ENCODE measurements at places on chromosomes 4 and X. TPM values are rescaled to one million over a fixed set of nuclear protein-coding genes. Genes with fewer than 3 reads are reported as not detected.
A peak's percentile ranks its signal among the peaks of the same experiment; 100 is the strongest.

- no peak for DNase-seq
- no peak overlapping the region for H3K4me3 ChIP-seq
- no peaks in the 10 kb centered on the region for H3K27me3 ChIP-seq
- no peak overlapping the region for H3K27ac ChIP-seq
These were observed 3.2 kb downstream of the CASP3 start for GRCh38 chr4:184645904-184646610.

- no peaks in the 10 kb centered on the region for H3K36me3 ChIP-seq
- H3K4me1 ChIP-seq: peaks cover 11% of the 10 kb centered on the region
- H3K4me3 ChIP-seq: no peak overlapping the region
- no peak for DNase-seq
- H3K27me3 ChIP-seq: no peaks in the 10 kb centered on the region
- no peak overlapping the region for H3K27ac ChIP-seq
These were observed 77.1 kb downstream of the PRKG2 start for GRCh38 chr4:81137894-81138293.

DNA sequence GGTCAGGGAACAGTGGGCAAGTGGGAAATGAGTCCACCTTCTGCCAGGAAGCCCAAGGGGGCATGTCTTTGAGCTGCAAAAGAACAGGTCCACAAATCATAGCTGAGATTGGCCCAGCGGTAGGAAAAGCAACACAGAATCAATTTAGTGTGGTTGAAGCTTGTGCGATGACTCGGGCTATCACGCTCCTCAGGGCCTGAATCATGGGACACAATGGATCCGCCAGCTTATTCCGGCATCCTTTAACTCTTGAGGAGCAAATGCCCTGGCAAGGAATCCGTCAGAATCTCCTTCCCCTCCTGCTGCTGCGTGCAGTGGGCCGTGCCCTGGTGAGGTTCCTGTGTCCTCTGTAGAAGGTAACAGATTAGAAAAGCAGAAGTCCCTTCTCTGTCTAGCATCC is 98.0 kb downstream of the RELL1 start:
- H3K4me3 ChIP-seq: no peak overlapping the region
- H3K27ac ChIP-seq: no peak overlapping the region
- no peaks in the 10 kb centered on the region for H3K36me3 ChIP-seq
- no peaks in the 10 kb centered on the region for H3K27me3 ChIP-seq
- no peaks in the 10 kb centered on the region for H3K4me1 ChIP-seq

- H3K27me3 ChIP-seq: no peaks in the 10 kb centered on the region
- H3K4me3 ChIP-seq: peak overlapping the region; percentile 79
- DNase-seq: peak; percentile 80
- peaks cover 21% of the 10 kb centered on the region for H3K4me1 ChIP-seq
These were observed 36.1 kb downstream of the NBDY start for GRCh38 chrX:56764975-56765791.

DNA sequence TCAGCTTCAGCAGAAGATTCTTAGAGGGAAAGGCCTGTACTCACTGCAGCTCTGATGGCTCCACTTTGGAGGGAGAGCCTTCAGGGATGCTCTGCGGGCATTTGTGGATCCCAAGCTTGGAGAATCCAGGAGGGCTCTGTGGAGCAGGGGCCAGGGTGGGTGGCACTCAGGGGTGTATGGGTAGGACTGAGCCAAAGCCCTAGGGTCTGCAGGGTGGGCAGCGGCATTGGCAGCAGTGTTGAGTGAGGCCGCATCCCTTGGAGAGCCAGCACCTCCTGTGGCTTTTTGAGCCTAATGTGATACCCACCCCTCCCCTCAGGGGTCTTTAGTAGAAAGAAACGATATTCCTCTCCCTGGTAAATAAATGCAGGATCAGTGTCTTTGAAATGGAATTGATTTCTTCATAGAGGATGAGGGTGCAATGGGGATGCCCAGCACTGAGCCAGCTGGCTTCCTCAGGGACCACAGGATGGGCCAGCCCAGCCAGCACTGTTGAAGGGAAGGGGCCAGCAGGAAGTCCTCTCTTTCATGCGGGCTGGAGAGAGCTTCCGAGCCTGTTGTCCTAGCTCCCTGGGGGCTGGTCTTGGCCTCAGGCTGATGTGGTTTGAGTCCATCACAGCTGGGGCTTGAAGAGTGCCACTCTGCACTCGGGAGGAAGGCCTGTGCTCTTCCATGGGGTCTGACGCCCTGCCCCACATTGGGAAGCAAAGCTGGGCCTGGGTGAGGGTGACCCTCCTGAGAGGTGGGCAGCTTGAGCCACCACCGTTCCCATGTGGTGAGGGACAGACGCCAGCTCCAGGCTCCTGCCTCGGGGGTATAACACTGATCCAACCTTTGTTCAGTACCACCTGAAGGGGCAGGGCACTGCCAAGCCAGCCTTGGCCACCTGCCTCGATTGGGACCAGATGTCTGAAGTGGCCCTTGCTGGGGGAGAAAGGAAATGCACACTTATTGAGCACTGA is 49.5 kb downstream of the PSAPL1 start:
- H3K27ac ChIP-seq: no peak overlapping the region
- no peaks in the 10 kb centered on the region for H3K27me3 ChIP-seq
- H3K4me1 ChIP-seq: no peaks in the 10 kb centered on the region
- H3K36me3 ChIP-seq: no peaks in the 10 kb centered on the region
- DNase-seq: no peak
- H3K4me3 ChIP-seq: no peak overlapping the region

GRCh38 chr4:159305129-159305528 is 202.2 kb downstream of the RAPGEF2 start:
- H3K27me3 ChIP-seq: no peaks in the 10 kb centered on the region
- H3K27ac ChIP-seq: no peak overlapping the region
- no peak for DNase-seq

GRCh38 chr4:99587803-99588202 is 13.2 kb downstream of the MTTP start:
- no peak overlapping the region for H3K4me3 ChIP-seq
- no peak for DNase-seq
- H3K27ac ChIP-seq: no peak overlapping the region

DNA sequence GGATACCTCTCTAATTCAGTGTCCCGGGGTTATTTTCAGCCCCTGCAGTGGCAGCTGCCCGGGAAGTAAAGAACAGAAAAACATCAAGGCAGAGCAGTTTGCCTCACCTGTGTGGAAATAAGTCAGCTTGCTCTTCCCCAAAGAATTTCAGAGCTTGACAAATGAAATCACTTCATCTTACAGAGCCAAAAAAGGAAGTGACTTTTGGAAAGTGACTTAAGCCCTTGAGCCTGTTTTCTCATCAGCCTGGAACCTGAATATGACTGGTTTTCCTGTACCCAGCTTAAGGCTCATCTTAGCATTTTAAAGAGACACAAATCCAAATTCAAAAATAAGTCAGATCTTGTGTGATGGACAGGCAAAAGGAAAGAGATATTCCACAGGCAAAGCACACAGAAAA is 211.6 kb downstream of the RCHY1 start:
- no peaks in the 10 kb centered on the region for H3K27me3 ChIP-seq
- H3K4me1 ChIP-seq: no peaks in the 10 kb centered on the region
- no peak overlapping the region for H3K4me3 ChIP-seq

GRCh38 chrX:132821974-132822633 is 136.3 kb downstream of the HS6ST2 start:
- no peak overlapping the region for H3K4me3 ChIP-seq
- H3K36me3 ChIP-seq: no peaks in the 10 kb centered on the region
- DNase-seq: no peak
- H3K4me1 ChIP-seq: no peaks in the 10 kb centered on the region
- peaks cover 3% of the 10 kb centered on the region for H3K27me3 ChIP-seq

DNA sequence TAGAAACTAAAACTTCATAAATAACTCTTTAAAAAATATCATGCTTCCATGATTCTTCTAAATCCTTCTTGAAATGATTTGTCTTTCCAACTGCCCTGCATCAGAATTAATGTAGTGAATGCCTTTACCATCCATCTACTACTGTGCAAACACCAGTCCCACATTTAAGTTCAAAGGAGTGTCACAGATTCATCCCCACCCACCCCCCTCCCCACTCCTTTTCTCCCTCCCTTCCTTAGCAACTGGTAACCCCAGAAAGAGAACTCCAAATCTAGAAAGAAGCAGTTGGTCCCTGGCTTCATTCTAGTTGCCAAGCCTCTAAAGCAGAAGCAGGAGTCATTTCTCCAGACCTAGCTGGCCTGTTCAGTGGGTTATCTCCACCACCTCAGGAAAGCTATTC is at the start of gene PRR32:
PRR32 (plus strand) TSS at position 301 of the 400 bp plus-strand sequence. CDS start 115 bp downstream, outside the sequence.
- no peak for DNase-seq
- H3K4me1 ChIP-seq: no peaks in the 10 kb centered on the region
- H3K36me3 ChIP-seq: no peaks in the 10 kb centered on the region
- no peak within 1 kb of the TSS for H3K27ac ChIP-seq

GRCh38 chr4:164188236-164188635 is 565.7 kb upstream of the SMIM31 start:
- no peak overlapping the region for H3K4me3 ChIP-seq
- H3K36me3 ChIP-seq: no peaks in the 10 kb centered on the region
- no peaks in the 10 kb centered on the region for H3K27me3 ChIP-seq
- H3K4me1 ChIP-seq: no peaks in the 10 kb centered on the region
- no peak for DNase-seq

- H3K27ac ChIP-seq: no peak overlapping the region
- no peak overlapping the region for H3K4me3 ChIP-seq
These were observed 27.9 kb downstream of the ARHGEF6 start for GRCh38 chrX:136752796-136753195.

DNA sequence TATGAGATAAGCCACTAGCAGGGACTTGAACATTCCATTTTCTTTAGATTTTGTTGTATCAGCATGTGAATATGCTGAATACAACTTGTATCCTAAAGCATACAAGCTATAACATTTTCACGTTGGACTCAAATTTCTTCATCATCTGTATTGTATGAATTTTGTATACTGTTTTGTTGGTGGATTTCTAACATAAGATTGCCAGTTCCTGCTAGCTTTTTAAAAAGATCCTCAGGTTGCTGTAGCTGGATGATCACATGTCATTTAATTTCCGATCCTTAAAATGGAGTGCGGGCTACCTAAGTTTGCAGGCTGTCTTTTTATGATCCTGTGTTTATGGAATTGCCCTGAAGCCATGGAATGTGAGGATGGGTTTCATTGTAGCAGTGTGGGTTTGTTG is 6.9 kb downstream of the PDLIM5 start:
- H3K36me3 ChIP-seq: peaks cover 56% of the 10 kb centered on the region
- peak overlapping the region; percentile 5 for H3K27ac ChIP-seq
- H3K4me3 ChIP-seq: peak overlapping the region; percentile 2
- H3K27me3 ChIP-seq: no peaks in the 10 kb centered on the region
- DNase-seq: no peak

DNA sequence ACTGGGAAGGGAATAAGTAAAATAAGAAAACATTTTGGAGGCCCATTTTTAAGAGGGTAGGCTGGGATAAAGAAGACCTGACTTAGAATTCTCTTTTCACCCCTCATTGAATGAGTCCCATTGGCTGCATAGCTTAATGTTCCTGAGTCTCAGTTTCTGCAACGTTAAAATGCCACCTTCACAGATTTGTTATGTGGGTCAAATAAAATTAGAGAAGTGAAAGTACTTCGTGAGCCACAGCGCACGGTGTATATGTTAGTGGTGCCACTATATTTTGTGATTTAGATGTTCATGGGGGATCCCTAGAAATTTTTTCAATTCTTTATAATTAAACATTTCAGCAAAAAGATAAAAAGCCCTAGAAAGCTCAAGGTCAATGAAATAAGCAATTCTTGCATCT is 109.2 kb upstream of the HS3ST1 start:
- no peaks in the 10 kb centered on the region for H3K4me1 ChIP-seq
- no peak for DNase-seq
- H3K27me3 ChIP-seq: no peaks in the 10 kb centered on the region

- DNase-seq: no peak
- peaks cover 44% of the 10 kb centered on the region for H3K4me1 ChIP-seq
- no peaks in the 10 kb centered on the region for H3K27me3 ChIP-seq
- H3K4me3 ChIP-seq: no peak overlapping the region
- H3K36me3 ChIP-seq: no peaks in the 10 kb centered on the region
These were observed 179.0 kb downstream of the NHS start for GRCh38 chrX:17553961-17554482.

- H3K4me1 ChIP-seq: no peaks in the 10 kb centered on the region
- no peak overlapping the region for H3K4me3 ChIP-seq
- H3K27me3 ChIP-seq: no peaks in the 10 kb centered on the region
- no peak for DNase-seq
These were observed 740.6 kb upstream of the TENM3 start for GRCh38 chr4:181502611-181503010.

GRCh38 chr4:165448700-165449099 is 69.9 kb downstream of the CPE start:
- no peaks in the 10 kb centered on the region for H3K27me3 ChIP-seq
- DNase-seq: no peak
- H3K36me3 ChIP-seq: no peaks in the 10 kb centered on the region
- no peak overlapping the region for H3K27ac ChIP-seq

DNA sequence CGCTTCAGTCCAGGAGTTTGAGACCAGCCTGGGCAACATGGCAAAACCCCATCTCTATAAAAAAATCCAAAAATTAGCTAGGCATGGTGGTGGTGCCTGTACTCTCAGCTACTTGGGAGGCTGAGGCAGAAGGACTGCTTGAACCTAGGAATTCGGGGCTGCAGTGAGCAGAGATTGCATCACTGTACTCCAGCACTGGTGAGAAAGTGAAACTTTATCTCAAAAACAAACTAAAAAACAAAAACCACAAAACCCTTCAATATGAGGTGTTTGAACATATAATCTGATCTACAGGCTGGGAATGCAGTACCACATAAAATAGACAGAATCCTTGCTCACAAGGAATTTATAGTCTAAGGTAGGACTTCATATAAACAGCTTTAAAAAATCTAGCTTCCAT is 103.9 kb downstream of the PDS5A start:
- no peaks in the 10 kb centered on the region for H3K27me3 ChIP-seq
- H3K4me1 ChIP-seq: no peaks in the 10 kb centered on the region
- no peak overlapping the region for H3K4me3 ChIP-seq
- no peak for DNase-seq

DNA sequence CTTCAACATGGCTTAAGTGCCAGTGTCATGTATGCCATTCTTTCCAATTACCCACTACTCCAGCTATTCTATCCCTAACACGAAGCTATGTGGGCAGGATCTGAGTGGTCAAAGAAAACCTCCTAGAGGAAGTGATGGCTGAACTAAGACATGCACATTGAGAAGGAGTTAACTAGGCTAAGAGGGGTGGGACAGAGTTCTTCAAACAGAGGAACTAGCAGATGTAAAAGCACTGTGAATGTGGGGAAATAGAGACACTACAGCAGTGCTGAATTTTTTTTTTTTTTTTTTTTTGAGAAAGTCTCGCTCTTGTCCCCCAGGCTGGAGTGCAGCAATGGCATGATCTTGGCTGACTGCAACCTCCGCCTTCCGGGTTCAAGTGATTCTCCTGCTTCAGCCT is 6.2 kb downstream of the JCHAIN start:
- no peaks in the 10 kb centered on the region for H3K36me3 ChIP-seq
- no peak overlapping the region for H3K4me3 ChIP-seq
- no peak for DNase-seq
- H3K4me1 ChIP-seq: peaks cover 3% of the 10 kb centered on the region
- H3K27ac ChIP-seq: no peak overlapping the region

The SPARCL1 gene
- total RNA-seq: not detected

The GPR119 gene
- total RNA-seq: not detected

The PDGFC gene
- 147 TPM for total RNA-seq

The GUCY1A1 gene
- total RNA-seq: 0.29 TPM

The UNC5C gene
- total RNA-seq: 13.6 TPM

The ANOS1 gene
- total RNA-seq: 1.1 TPM

The TLL1 gene
- total RNA-seq: 0.36 TPM

The PAGE4 gene
- not detected for total RNA-seq

The MAGEE2 gene
- total RNA-seq: not detected

Data from osteoblast (primary cell).